Neural progenitor cell (in vitro differentiated cells): ENCODE measurements at places on chromosomes 16 and 17. TPM values are rescaled to one million over a fixed set of nuclear protein-coding genes. Genes with fewer than 3 reads are reported as not detected.

DNA sequence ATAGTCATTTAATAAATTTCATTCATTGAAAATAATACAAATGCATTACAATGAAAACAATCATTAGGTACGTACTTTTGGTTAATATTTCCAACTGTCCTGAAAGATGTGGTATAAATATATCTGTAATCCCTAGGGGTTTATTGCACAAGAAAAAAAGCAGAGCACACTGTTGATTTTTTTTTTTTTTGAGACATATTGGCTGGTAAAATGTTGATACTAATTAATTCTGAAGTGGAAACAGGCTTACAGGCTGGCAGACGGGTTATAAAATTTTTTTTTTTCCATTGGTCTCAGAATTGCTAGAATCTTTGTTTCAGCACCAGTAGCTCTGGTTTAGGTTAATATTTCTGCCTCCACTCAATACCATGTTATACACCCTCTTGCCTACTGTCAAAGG is 193.6 kb downstream of the MAP2K6 start:
- peaks cover 7% of the 10 kb centered on the region for H3K4me1 ChIP-seq
- H3K4me3 ChIP-seq = no peak overlapping the region

WSCD1 gene
- 20.2 and 41.3 TPM in 2 replicates for total RNA-seq

IRX3 gene
- 4.6 and 9.1 TPM in 2 replicates for total RNA-seq

GRCh38 chr17:83069931-83070742 is 9.3 kb upstream of the METRNL start:
- no peaks in the 10 kb centered on the region for H3K27me3 ChIP-seq
- H3K4me3 ChIP-seq = no peak overlapping the region
- H3K4me1 ChIP-seq = no peaks in the 10 kb centered on the region
- no peaks in the 10 kb centered on the region for H3K36me3 ChIP-seq

CMTM2 gene
- not detected in 2 replicates for total RNA-seq

SPNS3 gene
- total RNA-seq = not detected in 2 replicates

CA10 gene
- 0.22 and 0.65 TPM in 2 replicates for total RNA-seq

DNA sequence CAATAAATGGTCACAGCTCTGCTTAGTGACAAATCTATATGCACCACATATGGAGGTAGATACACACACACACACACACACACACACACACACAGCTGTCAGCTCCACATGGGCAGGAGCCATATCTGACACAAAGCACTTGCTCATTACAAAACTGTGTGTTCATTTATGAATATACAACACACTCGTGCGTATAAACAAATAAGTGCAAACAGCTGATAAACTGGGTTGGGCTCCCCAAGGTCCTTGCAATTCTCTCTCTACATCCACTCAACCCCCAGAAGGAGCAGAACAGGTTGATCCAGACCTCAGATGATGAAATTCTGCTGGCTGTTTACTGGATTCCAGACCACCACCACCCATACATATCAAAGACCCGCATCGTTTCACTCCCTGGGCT is 140.7 kb downstream of the XYLT1 start:
- no peaks in the 10 kb centered on the region for H3K36me3 ChIP-seq
- no peak overlapping the region for H3K27ac ChIP-seq
- no peaks in the 10 kb centered on the region for H3K4me1 ChIP-seq
- no peak overlapping the region for H3K4me3 ChIP-seq

DNA sequence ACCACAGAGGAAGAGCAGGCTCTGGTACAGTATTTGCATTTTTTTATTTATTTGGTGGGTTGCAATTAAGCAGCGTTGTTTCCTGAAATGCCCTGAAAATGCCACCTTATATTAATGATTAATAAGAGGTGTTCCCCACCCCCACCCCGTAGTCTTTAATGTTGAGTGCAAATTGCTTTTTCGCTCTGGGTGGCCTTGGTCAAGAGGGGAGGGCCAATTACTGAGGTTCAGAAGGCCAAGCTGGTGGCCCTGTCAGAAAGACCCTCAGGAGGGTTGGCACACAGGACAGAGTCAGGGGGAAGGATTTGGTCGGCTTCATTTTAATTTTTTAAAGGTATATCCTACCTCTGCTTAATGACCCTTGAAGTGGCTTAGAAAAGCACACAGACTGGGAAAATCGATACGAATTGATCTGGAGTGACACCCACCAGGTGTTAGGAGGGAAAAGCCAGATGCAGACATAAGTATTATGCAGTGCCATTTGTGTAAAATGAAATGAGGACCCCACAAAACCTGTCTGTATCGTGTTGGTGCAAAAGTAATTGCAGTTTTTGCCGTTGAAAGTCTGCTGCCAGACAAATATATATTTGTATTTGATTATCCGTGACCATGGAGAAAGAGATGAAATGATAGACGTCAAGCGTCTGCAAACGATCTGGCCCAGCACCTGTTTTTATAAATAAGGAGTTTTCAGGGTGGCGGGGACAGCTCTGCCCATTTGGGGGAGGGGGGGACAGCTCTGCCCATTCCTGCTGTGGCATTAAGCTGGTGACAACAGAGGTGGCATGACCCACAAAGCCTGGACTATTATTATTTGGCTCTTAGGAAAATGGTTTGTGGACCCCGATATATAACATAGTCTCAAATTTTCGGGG is 143.8 kb upstream of the PLCG2 start:
- H3K4me1 ChIP-seq = peaks cover 81% of the 10 kb centered on the region
- no peak for DNase-seq
- H3K4me3 ChIP-seq = peak overlapping the region; percentile 22
- peak overlapping the region; percentile 79 for H3K27ac ChIP-seq
- H3K27me3 ChIP-seq = no peaks in the 10 kb centered on the region
